ENCODE measurements at places on chromosomes 7 and 10. TPM values are rescaled to one million over a fixed set of nuclear protein-coding genes. Genes with fewer than 3 reads are reported as not detected.

Gene IGFBP3
- 11.7 TPM for total RNA-seq

Gene PRSS2
- total RNA-seq, result not detected

Gene FAM237B
- not detected for total RNA-seq

Gene CRTAC1
- not detected for total RNA-seq

Gene CYP3A7
- total RNA-seq, result not detected

Gene DBF4
- total RNA-seq, result 109 TPM

Gene PHYHIPL
- not detected for total RNA-seq

Gene CNPY1
- not detected for total RNA-seq

Gene LRRTM3
- not detected for total RNA-seq

Gene OPN1SW
- total RNA-seq, result not detected

Gene LRMDA
- total RNA-seq, result 7.9 TPM

Gene GIMAP6
- total RNA-seq, result 0.48 TPM

Gene TRIM74
- total RNA-seq, result not detected

Gene CLRN3
- not detected for total RNA-seq

Gene EVX1
- not detected for total RNA-seq

Gene RBP4
- not detected for total RNA-seq

Gene MKI67
- total RNA-seq, result 41.8 TPM

Gene AKR1C2
- total RNA-seq, result 24.8 TPM

Gene TRIM50
- total RNA-seq, result not detected

Gene PSMA2
- 438 TPM for total RNA-seq

Gene HHEX
- total RNA-seq, result 0.60 TPM

Gene PRTFDC1
- not detected for total RNA-seq

Gene MSS51
- 0.24 TPM for total RNA-seq

Gene DNAJB9
- total RNA-seq, result 32.2 TPM

Gene LRRC27
- total RNA-seq, result 4.3 TPM

Gene TAC1
- total RNA-seq, result 26.2 TPM

Gene ZNF33B
- total RNA-seq, result 9.1 TPM

Gene ARHGEF35
- total RNA-seq, result 1.4 TPM

Gene TRPV6
- total RNA-seq, result not detected

Gene USP54
- 6.4 TPM for total RNA-seq

Gene PSMC2
- total RNA-seq, result 400 TPM

Gene GBX1
- not detected for total RNA-seq

Gene DNA2
- total RNA-seq, result 15.6 TPM

Gene ENTPD1
- total RNA-seq, result 0.20 TPM

Gene EFCAB10
- total RNA-seq, result not detected

Gene SEMA3D
- total RNA-seq, result 2.4 TPM

Gene CPED1
- 28.2 TPM for total RNA-seq

Gene SEMA3E
- 0.29 TPM for total RNA-seq

Gene SLC16A12
- total RNA-seq, result under 0.01 TPM

Gene HOXA1
- total RNA-seq, result 6.2 TPM

Gene ASZ1
- total RNA-seq, result not detected
